ENCODE measurements at places on chromosomes 5 and 9. TPM values are rescaled to one million over a fixed set of nuclear protein-coding genes. Genes with fewer than 3 reads are reported as not detected.

SAPCD2 gene
- 0.07 TPM for total RNA-seq

NUDT2 gene
- total RNA-seq, result 24.8 TPM

DNA sequence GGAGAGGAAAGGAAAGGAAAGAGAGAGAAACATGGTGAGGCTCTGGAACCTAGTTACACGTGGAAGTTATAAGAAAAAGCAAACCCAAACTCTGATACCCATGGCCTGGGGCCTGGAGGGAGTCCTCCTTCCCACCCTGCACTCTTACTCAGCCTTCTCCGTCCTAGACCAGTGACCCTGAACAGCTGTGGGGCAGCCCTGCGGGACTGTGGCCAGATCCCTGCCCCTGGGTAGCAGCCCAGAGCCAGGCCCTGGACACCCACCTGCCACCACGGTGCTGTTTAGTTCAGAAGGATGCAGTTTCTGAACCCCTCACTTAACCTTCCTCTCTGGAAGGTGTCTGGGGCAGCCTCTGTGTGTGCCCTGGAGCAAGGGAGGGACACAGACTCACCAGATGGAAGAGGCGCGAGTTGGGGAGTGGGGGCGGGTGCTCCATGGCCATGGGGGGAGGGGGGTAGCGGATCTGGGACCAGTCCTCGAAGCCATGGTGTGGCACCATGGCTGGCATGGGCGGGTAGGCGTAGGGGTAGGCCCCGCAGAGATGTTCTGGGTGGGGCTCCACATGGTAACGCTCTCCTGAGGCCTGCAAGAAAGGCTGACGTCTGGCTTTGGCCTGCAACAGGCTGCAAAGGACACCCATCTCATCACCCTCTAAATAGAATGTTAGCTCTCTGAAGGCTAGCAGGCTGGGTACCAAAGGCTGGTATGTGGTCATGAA lies 13.0 kb downstream of the GPX3 start:
- H3K36me3 ChIP-seq, result peaks cover 39% of the 10 kb centered on the region
- peaks cover 33% of the 10 kb centered on the region for H3K4me1 ChIP-seq
- no peaks in the 10 kb centered on the region for H3K27me3 ChIP-seq
- no peak overlapping the region for H3K27ac ChIP-seq
- no peak for DNase-seq

LAMC3 gene
- total RNA-seq, result 1.1 TPM

- H3K4me1 ChIP-seq, result peaks cover 9% of the 10 kb centered on the region
- no peaks in the 10 kb centered on the region for H3K36me3 ChIP-seq
- peak overlapping the region; percentile 93 for H3K27ac ChIP-seq
- no peak for DNase-seq
- H3K4me3 ChIP-seq, result peak overlapping the region; percentile 78
These were observed 2.6 kb downstream of the SPARC start for GRCh38 chr5:151683986-151684588.
